ENCODE measurements at places on chromosomes 11 and 22.

DNA sequence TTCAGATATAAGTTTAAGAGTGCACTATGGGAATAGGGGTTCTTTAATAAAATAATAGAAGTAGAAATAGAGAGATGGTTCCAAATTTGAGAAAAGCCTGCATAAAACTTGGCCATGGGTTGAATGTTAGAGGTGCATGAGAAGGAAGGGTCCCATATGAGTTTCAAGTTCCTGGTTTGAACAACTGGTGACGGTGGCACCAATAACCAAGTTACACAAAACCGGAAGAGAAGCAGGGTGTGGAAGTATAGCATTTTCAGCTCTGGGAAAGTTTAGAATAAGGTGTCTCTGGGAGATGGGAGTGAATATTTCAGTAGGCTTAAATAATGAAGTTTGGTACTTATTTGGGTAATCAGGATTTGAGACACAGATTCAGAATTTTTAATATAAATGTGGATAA, 2.4 kb downstream of the CASP1 start:
- no peak for DNase-seq

GRCh38 chr11:73318501-73319011, 10.5 kb downstream of the ARHGEF17 start:
- DNase-seq = no peak

- DNase-seq = no peak
These were observed 5.8 kb downstream of the PATZ1 start for GRCh38 chr22:31340360-31340759.

DNA sequence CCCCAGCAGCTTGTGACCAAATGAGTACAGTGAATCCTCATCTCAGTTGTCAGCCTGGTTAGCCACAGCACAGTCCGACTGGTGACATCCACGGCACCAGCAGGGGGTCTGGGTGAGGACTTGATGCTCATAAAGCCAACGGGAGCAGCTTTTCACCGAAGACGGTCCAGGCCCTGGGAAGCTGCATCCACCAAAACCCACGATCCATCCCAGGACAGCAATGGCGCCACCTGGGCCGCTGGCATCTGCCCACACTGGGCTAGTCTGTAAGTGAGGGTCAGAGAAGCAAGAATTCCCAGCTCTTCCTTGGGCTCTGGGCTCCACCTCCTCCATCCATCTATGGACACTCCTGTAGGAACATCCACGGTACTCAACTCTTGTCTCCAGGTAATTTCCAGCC, 25.1 kb upstream of the FXYD6 start:
- peak; percentile 10 for DNase-seq

DNA sequence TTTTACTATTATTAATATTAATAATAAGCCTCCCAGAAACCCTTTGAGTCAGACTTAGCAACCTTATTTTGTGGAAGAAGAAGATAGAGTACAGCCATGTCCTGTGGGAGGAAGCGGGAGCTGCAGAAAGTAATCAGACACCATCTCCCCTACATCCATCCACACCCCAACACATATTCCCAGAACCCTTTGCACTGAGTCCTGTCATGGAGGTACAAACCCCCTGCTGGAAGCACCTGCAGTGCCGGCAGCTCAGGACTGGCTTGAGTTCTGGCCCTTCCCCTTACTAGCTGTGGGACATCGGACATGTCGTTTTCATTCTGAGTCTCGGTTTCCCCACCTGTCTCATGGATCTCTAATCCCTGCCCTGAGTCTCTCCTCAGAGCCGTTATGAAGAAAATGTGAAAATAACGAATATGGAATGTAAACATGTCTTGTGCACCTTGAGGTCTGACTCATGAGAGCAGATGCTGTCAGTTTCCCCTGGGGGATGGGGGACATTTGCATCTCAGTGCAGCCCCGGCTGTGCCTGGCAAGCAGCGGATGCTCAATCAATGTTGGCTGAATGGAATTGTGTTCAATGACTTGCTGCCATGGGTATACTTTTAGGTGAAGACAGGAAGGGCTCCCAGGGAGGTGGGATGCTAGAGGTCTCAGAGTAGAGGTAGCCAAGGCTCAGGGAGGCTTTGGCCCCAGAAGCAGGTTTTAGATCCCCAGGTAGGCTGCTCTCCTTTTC, 45.4 kb downstream of the TP53I11 start:
- no peak for DNase-seq

DNA sequence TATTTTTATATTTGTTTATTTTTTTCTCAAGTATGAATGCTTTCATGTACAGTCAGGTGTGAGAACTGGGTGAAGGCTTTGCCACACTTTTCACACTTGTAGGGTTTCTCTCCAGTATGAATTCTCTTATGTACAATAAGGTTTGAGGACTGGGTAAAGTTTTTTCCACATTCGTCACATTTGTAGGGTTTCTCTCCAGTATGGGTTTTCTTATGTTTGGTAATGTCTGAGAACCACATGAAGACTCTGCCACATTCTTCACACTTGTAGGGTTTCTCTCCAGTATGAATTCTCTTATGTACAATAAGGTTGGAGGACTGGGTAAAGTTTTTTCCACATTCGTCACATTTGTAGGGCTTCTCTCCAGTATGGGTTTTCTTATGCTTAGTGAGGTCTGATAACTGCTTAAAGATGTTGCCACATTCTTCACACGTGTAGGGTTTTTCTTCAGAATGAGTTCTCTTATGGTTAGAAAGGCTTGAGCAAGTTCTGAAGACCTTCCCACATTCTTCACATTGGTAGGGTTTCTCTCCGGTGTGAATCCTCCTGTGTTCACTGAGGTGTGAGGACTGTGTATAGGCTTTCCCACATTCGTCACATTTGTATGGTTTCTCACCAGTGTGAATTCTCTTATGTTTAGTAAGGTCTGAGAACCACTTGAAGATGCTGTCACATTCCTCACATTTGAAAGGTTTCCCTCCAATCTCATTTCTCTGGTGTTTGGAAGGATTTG, 19.7 kb downstream of the ZNF195 start:
- no peak for DNase-seq

DNA sequence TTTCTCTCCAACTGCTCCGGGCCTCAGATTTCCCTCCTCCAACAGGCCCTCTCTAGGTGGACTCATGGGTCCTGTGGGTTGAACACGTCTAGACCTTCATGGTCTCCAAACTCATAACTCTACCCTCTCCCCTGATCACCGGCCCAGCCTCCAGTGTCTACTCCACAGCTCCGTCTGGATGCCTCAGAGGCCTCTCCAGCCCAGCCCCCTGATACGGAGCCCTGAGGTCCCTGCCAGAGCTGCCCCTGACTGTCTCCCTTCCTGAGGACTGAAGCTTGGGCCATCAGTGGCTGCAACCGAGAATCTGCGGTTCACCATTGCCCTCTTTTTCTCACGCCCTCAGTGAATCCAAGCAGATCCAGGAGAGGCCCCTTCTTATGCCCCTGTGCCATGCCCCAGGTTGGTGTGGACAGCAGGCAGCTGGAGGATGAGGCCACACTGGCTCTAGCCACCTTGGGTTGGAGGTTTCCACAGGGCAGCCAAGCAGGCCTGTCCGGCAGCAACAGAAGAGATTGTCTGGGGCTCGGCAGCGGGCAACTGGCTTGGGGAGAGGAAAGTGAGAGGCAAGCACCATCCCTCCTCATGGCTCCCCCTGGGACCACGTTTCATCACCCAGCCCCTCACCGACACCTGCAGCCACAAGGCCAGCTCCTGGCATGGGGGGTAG, 104.6 kb upstream of the FGF3 start:
- DNase-seq = no peak
